ENCODE measurements at places on chromosomes 7 and 10.

DNA sequence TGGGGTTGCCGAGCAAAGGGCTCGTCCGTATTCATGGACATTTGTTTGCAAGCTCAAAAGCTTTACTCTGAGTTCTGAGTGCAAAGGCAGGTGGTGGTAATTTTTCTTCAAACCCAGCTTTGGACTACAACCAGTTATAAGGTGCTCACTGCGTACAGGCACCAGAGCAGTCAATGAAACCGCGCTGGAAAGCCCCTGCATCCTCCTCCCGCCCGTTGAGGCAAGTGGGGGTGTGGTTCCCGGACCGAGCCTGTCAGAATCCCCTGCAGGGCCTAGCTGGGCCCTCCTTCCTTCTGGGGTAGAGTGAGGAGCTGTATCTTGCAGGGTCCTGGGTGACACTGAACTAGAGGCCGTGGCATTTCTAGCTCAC is 22.3 kb downstream of the AMZ1 start:
- no peak for DNase-seq

- DNase-seq = no peak
Measured at GRCh38 chr10:35451151-35452016, 115.1 kb downstream of the CCNY start.

- no peak for DNase-seq
Measured at GRCh38 chr10:22460531-22461403, 115.5 kb downstream of the SPAG6 start.

DNA sequence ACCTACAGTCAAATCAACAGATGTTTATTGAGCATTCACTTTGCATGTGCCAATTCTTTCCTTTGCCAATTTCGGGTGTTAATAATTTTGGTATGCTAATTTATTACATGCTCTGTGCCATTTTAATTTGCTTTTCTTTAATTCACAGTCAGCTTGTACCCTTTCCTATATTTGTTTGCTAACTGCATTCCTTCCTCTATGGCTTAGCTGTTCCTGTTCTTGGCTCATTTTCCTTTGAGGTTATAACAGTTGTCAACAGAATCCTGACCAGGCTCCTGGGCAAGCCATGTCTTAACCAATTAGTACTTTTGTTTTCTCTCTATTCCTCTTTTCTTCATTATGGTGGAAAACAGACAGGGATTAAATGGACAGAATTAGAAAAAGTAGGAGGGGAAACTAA is 73.6 kb upstream of the RPA3 start:
- no peak for DNase-seq

DNA sequence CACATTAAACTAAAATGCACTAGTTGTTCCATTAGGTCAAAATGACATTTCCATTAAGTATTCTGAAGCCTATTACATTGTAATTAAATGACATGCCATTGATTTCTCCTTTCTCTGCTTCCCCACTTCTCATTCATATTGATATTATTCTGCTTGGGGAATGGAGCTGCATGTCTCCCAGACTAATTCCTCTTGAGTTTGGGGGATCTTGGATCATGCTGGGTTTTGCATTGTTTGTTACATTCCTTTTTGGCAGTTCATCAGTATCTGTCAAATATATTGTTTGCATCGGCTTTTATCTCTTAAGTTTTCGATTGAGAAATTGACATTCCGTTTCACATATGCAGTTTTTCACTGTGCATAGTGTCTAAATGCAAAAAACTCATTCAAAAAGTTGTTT is 65.1 kb upstream of the CYP26C1 start:
- no peak for DNase-seq

DNA sequence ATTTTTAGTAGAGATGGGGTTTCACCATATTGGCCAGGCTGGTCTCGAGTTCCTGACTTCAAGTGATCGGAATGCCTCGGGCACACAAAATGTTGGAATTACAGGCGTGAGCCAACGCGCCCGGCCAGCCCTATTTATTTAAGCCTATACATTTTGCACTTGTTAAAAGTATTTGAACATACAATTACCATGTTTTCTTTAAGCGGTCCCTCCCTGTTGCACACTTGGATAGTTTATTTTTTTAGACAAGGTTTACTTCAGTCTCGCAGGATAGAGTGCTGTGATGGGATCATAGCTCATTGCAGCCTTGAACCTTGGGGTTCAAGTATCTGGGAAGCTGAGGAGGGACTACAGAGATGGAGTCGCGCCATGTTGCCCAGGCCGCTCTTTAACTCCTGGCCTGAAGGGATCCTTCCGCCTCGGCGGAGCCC is 35.7 kb upstream of the SRRM3 start:
- DNase-seq = no peak

DNA sequence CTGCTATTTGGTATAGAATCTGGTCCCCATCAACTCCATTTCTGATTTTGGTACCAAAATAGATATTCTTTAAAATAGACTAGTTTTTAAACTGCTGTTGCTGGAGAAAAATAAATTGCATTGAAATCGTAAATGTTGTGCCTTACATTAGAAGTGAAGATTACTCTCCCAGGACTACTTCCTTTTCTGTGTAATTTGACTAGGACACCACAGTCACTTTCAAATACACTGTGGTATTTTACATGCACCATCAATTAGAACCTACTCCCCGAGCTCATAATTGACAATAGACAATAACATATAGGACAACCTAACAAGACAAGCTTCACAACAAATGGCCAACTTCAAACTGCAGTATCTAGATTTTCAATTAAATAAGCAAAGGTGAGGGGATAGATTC is 211.5 kb downstream of the DGKB start:
- no peak for DNase-seq

GRCh38 chr7:86991093-86991769 is 68.2 kb downstream of the ELAPOR2 start:
- no peak for DNase-seq

- DNase-seq = no peak
Measured at GRCh38 chr7:81068-81925, 111.1 kb upstream of the FAM20C start.

- DNase-seq = no peak
Measured at GRCh38 chr7:157017603-157018327, 7.3 kb upstream of the MNX1 start.

DNA sequence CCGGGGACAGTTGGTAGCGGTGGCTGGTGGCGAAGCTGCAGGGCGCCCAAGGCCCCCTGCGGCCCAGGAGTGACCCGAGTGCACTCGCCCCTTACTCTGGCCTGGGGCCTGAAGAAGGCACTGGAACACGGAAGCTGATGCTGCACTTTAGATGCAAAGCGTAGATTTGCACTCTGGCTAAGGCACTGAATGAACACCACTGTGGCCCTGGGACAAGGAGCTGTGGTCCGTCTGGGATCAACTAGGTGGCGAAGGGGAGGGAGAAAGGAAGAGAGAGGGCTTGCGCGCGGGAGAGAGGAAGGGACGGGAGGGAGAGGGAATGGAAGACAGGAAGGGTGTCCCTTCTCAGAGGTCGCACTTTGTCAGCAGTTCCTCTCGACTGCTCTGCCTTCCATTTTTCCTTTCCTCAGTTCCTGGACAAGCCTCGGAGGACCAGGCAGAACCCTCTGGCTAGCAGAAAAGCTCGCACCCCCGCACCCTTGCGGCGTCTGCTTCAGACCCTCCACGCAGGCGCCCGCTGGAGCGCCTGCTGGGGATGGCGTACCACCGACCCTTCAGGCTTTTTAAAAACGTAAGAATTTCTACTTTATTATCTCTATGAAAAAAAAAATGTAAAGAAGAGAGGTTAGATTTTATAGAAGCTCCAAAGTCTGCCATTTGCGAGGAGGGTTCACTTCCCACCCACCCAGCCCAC is 1.2 kb downstream of the FERD3L start:
- no peak for DNase-seq

DNA sequence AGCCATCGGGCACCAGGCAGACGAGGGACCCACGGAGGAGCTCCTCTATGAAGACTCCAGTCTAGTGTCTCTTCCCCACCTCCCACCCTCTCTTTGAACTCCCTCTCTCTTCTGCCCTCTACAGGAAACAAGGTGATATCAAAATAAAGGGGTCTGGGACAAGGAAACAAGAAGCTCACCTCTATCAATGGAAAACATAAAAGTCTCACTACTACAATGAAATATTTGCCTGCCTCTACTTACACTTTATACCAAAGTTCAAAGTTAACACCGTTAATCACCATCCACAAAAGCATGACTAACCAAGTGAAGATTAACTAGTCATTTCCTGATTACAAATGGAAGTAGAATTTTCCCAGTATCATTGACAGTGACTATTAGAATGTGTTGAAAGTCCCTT is 82.2 kb downstream of the PARD3 start:
- DNase-seq = no peak

- DNase-seq = no peak
Measured at GRCh38 chr10:3411044-3411443, 238.5 kb upstream of the PITRM1 start.

DNA sequence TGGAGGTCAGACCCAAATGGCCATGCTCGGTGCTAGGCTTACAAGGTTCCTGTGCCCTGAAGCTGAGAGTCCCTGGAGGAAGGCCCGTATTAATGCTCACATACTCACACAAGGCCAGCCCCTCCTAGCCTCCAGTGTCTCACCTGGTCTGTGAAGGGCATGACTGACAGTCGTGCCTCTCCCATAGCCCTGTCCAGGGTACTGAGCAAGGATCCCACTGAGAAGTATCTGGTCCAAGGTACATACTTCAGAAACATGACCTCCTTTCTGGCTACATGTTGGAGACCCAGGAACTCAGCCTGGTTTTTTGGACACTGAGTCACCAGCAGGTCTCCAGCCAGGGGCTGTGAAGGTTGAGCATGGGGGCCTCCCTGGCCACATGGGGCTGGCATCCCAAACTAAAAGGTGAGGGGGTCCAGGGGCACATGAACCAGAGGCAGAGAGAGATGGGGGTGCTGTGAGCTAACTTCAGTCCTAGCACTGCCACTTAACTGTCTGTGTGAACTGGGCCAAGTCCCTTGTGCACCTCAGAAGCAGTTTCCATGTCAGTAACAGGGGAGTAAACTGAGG is 17.6 kb upstream of the RASGEF1A start:
- no peak for DNase-seq

- no peak for DNase-seq
Measured at GRCh38 chr10:12384906-12385305, 35.6 kb downstream of the CAMK1D start.
